ENCODE measurements at places on chromosomes 12 and 14. TPM values are rescaled to one million over a fixed set of nuclear protein-coding genes. Genes with fewer than 3 reads are reported as not detected.

LRP1 gene
- 40.0 TPM for total RNA-seq

BEGAIN gene
- not detected for total RNA-seq

AQP6 gene
- total RNA-seq = not detected

LUM gene
- total RNA-seq = 147 TPM

- no peak for DNase-seq
Observed at GRCh38 chr12:101875162-101875561, 2.2 kb upstream of the DRAM1 start.

- DNase-seq = no peak
Observed at GRCh38 chr14:94582199-94582750, 1.0 kb downstream of the SERPINA5 start.

GRCh38 chr12:9649532-9649940 is 20.0 kb upstream of the CLEC2D start:
- no peak for DNase-seq

DNA sequence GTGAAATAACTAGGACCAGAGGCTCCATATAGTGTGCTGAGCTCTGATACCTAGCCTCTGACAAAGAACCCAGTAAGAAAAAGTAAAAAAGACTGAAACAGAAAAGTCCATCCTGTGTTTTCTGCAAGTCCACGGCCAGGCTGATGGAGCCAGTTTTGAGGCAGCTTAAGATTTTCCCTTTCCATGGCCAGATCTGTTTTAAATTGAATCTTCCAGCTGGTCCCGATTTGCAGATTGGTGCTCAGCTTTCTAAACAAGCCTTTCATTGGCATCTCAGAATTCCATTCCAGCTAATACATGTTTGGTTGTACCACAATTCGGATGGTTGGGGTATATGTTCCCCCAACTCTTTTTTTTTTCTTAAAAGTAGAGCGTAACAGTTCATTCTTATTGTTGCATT is 152.0 kb downstream of the DACT1 start:
- DNase-seq = no peak

GRCh38 chr12:75476071-75476470 is 4.5 kb upstream of the GLIPR1 start:
- DNase-seq = no peak

GRCh38 chr12:54977155-54977554 is 7.4 kb downstream of the TESPA1 start:
- DNase-seq = peak; percentile 58

Data from myocyte (in vitro differentiated cells).